Endothelial cell of umbilical vein (primary cell): ENCODE measurements at places on chromosomes 2 and 18. TPM values are rescaled to one million over a fixed set of nuclear protein-coding genes. Genes with fewer than 3 reads are reported as not detected.

TDRD15 gene
- polyA plus RNA-seq: not detected in 2 replicates

KCTD18 gene
- 2.6 TPM in 2 replicates for polyA plus RNA-seq

PCBP1 gene
- 181 and 196 TPM in 2 replicates for polyA plus RNA-seq

PIEZO2 gene
- 1.2 and 1.7 TPM in 2 replicates for polyA plus RNA-seq

CDC42EP3 gene
- 14.6 and 14.9 TPM in 2 replicates for polyA plus RNA-seq

ZFP36L2 gene
- polyA plus RNA-seq: 13.2 and 14.5 TPM in 2 replicates

- no peak for DNase-seq
Measured at GRCh38 chr2:171411214-171411613, 22.6 kb downstream of the METTL8 start.

DNA sequence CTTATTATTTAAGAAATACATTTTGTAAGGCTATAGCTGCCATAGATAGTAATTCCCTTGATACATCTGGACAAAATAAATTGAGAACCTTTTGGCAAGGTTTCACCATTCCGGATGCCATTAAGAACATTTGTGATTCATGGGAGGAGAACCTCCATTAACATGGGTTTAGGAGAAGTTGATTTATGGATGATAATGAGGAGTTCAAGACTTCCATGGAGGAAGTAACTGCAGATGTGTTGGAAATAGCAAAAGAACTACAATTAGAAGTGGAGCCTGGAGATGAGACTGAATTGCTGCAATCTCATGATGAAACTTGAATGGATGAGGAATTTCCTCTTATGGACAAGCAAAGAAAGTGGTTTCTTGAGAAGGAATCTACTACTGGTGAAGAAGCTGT lies 17.3 kb downstream of the PHLPP1 start:
- no peak for DNase-seq

DNA sequence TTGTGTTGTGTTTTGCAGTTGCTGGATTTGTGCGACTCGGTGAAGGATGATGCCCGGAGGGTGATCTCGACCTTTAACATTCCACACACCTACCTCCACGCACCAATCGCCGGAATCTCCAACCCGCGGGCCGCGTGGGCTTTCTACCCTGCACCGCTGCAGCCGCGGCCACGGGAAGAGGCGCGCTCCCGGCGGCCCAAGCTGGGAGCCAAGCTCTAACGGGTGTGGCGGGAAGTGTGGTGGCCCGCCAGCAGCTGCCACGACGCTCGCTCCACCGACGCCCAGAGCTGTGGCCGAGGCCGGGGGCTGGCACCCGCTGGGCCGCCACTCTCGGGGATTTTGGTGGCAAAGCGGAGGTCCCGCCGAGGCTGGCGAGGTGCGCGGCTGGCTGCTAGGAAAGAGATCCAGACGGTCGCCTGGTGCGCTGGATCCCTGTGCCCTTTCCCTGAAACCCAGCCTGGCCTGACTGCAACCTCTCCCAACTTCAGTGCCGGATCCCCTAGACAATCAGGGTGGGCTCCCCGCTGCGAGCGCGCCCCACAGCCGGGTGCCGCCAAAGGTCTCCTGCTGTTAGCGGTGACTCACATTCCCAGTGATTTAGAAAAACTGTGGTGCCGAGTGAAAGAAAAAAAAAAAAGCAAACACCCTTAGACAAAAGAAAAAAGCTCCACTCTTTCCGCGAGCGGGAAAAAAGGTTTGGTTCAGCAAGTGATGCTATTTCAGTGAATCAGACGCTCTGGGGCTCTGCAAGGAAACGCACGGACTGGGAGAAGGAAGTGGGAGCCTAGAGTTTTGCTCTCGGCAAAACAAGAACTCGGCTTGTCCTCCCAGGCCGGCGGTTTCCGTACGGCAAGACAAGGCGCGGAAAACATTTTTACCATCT lies 2.9 kb upstream of the BCL2L11 start:
- DNase-seq: peak; percentile 66

DNA sequence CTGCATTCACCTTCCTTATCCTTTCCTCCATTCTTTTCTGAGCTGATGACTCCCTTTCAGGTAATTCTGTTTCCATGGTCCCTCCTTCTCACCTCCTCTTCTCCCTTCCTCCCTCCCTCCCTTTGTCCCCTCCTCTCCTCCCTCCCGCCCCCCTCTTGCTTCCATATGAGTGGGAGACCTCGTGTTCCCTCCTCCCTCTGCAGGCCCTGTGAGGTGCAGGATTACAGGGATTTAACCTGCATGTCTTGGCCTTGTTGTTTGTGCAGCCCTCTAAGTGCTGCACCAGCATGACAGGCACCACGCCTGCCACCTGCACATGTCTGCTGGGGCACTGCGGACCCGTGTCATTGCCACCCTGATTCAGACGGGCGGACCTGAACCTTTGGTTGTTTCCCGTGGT lies 103.1 kb downstream of the SNTG2 start:
- no peak for DNase-seq

GRCh38 chr2:86768189-86768949 lies 22.3 kb downstream of the CD8A start:
- no peak for DNase-seq

DNA sequence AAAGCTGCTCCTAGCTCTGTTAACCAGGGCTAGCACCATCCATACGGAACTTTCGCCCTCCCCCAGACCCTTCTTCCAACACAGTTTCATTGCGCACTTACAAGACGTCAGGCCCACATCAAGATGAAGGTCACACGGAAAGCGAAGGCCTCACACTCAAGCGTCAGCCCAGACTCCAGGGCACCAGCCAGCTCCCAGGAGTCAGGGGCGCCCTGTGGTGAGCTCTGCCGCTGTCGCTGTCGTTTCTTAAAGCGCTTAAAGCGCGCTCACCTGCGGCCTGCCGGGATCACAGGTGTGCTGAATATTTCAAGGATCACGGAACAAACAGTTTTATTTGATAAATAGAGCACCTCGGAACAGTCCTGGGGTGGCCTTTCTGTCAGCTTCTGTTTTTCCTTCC lies 163.1 kb downstream of the CDH20 start:
- no peak for DNase-seq

GRCh38 chr18:62325806-62326645 lies 916 bp downstream of the TNFRSF11A start:
- DNase-seq: peak; percentile 38

DNA sequence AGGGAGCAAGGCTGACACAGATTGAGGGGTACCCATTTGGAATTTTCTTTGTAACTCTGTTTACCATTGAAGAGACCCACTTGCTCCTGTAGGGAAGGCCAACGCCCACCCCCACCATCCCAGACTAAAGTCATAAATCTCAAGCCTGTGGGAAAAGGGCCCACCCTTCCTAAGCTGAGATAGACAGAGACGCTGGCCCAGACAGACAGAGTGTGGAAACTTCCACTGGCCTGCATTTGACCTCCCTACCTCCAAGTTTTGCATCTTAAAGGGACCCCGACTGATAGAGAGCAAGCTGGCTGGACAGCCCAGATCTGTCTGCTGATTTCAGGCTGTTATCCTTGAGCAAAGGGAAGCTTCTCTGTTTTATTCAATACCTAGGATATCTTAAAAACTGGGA lies 48.2 kb upstream of the SLC14A2 start:
- no peak for DNase-seq

- DNase-seq: peak; percentile 54
Measured at GRCh38 chr2:184596819-184597411, 1.4 kb upstream of the ZNF804A start.

GRCh38 chr2:44060990-44061389 lies 65.2 kb upstream of the LRPPRC start:
- DNase-seq: no peak

GRCh38 chr2:3603536-3604206 lies 8.8 kb downstream of the COLEC11 start:
- DNase-seq: no peak

DNA sequence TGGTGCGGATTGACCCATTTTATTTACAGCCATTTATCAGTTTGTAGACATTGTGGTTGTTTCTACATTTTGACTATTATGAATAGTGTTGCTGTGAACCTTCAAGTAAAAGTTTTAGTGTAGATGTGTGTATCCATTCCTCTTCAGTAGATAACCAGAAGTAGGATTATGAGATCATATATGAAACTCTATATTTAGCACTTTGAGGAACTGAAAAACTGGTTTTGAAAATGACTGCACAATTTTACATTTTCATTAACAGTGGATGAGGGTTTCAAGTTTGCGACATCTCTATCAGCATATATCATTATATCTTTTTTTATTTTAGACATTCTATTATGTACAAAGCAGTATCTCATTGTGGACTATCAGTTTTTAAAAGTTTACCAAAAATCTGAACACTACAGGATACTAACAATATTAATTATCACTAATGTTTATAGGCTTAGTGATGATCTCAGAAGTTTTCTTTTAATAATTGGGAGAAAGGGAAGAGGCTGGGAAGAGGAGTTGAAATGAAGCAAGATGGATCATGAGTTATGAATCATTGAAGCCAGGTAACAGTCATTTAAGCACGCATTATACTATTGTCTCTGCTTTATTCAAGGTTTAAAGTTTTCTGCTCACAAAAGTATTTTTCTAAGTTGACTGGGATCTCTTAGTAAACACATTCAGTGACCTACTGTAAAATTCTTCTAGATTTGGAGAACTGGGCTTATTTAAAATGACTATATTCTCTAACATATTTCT lies 329.0 kb upstream of the LRATD1 start:
- no peak for DNase-seq

GRCh38 chr2:55153584-55154299 lies 78.4 kb downstream of the CLHC1 start:
- no peak for DNase-seq

DNA sequence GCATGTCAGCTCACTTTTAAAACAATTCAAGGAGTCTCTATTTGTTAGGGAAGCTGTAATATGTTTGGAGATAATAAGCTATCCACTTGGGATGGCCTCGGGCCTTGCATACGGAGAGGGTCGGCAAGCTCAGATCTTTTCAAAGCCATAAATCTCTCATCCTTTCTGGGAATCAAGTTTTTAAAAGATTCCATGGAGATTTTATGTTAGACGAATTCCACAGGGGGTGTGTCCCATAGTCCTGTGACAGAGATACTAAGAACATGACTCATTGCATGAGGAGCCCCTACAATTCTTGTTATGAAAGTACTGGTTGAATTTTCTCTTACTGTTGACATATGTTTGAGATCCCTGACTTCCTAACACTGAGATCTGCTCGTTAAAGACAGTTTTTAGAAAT lies 108.7 kb downstream of the FEZ2 start:
- peak; percentile 50 for DNase-seq

- peak; percentile 89 for DNase-seq
Measured at GRCh38 chr2:112092286-112093041, 37.4 kb downstream of the TMEM87B start.

DNA sequence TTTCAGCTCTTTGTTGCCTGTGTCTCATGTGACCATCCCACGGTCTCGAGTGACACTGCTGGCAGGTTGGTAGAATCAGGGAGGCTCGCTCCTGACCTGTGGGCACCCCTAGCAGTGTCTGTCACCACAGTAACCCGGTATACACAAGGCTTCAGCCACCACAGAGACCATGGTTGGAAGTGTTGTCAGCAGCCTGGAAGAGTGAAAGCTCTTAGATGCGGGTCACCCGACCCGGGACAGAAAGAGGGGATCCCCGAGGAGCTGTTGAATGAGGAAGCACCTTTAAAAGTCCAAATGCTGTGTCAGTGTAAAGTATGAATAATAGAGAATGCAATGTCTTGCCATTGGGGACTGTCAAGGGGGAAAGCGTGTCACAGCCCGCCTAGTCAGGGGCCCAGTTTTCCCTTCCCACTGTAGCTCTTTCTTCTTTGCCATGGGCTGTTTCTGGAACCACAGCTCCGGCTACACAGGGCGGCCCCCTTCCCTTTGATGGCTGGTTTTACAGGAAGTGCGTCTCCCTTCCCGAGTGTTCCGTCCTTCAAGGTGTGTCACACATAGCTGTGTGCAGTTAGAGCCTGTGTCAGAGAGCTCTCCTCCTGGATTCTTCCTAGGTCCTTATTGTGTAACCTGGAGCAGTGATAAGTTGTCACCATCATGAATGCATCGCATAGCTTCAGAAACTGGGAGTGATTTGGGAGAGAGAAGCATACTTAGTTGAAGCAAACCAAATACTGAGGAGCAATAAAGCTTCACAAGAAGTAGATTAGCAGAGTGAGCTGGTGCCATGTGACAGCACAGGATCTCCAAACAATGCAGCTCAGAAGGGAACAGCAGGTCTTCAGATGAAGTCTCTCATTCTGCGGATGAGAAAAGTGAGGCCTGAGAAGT lies 81.4 kb downstream of the MTCL1 start:
- DNase-seq: no peak

DNA sequence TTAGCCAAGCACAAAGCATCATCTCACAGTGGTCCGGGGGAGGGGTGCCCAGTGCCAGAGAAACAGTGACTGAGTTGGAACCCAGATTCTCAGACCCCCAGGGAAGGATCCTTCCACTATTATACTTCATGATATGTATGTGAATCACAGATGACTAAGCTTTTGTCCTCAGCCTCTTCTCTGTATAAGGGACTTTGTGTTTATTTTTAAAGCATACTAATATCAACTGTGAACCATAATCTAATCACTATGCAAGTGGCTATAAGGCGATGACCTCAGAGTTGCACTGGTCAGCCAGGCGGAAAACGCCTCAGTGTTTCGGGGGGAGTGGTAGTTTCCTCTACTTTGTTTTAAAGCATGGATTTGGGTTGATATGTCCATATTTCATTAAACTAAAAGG lies 160.4 kb upstream of the TMEM200C start:
- DNase-seq: peak; percentile 79

DNA sequence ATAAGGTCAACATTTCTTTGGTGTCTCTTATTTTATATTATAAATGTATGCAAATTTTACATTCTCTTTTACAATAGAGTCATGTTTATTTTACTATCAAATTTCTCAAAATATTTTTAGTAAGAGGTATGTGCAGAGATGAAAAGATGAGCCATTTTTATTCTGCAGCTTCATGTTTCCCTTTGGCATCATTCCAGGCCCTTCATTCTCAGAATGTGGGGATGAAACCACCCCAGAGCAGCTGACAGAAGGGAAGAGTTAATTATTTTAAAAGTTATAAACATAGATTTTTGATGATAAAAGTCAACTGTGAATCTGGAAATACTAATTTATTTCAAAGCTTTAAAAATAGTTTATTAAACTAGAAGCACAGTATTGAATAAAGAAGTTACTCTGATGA lies 12.8 kb upstream of the FSHR start:
- DNase-seq: no peak

GRCh38 chr2:32732912-32733472 lies 105.1 kb downstream of the TTC27 start:
- no peak for DNase-seq
